ENCODE measurements at places on chromosomes 11 and 22.

- DNase-seq = no peak
Measured at GRCh38 chr11:46107780-46108179, 13.5 kb downstream of the PHF21A start.

DNA sequence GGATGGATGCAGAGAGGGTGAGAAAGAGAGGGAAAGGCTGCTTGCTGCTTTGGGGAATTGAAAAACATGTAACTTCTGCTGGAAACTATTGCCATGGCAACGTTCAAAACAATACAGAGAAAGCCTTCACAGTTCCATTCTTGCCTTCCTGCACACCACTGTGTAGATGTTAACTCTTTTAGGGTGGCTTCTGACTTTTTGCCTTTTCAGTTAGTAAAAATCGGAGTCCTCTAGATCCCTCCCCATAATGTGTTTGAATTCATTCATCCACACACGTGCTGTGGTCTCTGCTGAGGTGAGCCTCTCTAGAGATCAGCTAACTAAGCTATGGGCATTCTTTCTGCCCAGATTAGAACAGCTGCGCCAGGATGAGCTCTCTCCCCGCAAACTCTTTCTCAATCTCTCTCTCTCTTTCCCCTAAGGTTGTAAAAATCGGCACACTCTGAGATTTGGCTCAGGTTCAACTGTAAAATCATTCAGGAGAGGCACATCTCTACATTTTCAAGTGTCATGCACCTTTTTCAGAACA is 1178.3 kb downstream of the LRRC4C start:
- no peak for DNase-seq

- peak; percentile 92 for DNase-seq
Measured at GRCh38 chr22:23305321-23305910, 125.1 kb downstream of the BCR start.

DNA sequence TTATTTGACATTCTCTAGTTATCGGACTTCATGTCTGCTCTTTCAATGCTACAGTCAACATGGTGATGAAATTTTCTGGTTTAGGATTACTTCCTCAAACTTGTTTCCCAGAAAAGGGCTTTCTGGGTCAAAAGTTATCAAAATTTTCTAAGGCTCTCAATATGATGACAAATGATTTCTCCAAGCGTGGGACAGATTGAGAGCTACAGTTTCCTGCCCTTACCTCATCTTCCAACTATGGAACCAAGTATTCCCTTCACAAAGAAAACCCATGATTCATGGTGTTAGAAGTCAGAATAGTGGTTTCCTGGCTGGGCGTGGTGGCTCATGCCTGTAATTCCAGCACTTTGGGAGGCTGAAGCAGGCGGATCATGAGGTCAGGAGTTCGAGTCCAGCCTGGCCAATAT is 17.8 kb downstream of the MYO18B start:
- peak; percentile 97 for DNase-seq

- DNase-seq = no peak
Measured at GRCh38 chr11:45343444-45343843, 57.3 kb upstream of the SYT13 start.

Measured in ELR (cell line).